Left cardiac atrium (tissue), 4 donors: ENCODE measurements at places on chromosomes 11 and 22.

GRCh38 chr22:23144932-23145877 lies at the start of gene RAB36:
TSS of gene RAB36 (plus strand) at chr22:23145477. CDS start at chr22:23146617, 1,140 bp downstream.
- peak; percentile 99 for DNase-seq

DNA sequence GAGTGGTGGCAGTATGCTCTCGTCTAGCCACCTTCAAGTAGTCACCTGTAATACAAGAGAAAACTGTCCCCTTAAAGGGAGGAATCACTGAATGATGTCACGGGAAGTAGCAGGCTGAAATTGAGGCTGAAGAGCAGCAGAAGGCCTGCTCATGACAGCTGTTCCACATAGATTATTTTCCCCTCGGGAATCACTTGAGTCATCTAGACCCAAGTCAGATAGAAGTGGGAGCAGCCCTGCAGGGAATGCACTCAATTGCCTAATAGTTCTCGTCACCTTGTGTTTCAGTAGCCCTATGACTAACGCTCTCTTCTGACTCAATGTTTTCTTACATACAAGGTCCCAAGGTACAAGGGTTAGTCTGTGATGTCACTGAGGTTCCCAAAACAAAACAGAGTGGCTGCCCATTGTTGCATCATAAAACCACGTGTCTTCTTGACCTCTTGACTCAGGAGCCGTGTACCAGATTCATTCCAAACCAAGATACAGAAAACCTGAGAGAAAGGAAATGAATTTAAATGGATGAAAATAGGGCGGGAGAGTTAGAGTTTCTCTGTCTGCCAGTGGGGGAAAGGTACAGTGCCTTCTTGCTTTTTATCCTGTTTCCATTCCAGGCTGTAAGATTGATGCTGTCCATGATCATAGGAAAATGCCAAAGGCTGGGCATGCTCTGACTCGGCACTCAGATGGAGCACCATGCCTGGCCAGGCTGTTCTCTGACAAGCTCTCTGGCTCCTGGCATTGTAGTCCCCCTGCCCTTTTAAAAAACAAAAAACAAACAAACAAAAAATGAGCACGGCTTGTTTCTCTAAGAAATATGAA lies 21.6 kb upstream of the C11orf96 start:
- peak; percentile 66 for DNase-seq

DNA sequence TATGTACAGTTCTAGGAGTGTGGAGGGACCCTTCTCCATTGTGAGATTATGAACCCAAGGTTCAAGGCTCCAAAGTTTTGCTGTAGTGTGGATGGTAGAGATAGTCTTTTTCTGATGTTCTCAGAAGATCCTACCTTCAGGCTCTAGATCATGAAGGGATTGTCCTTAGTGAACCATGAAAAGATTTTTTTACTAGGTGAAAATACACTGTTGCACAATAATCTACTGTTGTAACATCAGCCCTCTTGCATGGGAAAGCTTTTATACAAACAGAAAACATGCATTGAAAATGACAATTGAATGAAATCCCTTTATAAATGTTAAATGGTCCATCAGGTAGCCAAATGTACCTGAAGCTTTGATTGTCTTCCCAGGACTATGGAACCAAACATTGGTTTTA lies 177.8 kb downstream of the FAM76B start:
- DNase-seq, result no peak

GRCh38 chr11:47001781-47002181 lies 65.2 kb downstream of the CSTPP1 start:
- no peak for DNase-seq

GRCh38 chr11:61484541-61484940 lies 24.0 kb upstream of the LRRC10B start:
- DNase-seq, result no peak

DNA sequence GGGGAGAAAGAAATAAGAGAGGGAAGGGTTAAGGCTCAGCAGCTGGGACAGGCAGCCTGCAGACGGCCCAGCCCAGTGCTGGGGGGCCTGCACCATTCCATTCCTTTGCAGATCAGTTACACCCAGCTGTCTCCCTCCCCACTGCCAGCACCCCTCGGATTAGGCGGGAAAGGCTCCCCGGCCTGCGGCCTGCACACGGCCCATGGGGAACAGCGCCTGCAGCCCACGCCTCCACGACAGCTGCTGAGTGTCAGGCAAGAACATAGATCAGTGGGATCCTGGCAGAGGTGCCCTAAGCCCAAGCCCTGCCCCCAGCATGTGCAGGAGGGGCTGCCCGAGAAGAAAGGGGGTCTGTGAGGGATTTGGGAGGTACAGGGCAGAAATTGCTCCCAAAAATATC lies 65.8 kb upstream of the MYOD1 start:
- no peak for DNase-seq

DNA sequence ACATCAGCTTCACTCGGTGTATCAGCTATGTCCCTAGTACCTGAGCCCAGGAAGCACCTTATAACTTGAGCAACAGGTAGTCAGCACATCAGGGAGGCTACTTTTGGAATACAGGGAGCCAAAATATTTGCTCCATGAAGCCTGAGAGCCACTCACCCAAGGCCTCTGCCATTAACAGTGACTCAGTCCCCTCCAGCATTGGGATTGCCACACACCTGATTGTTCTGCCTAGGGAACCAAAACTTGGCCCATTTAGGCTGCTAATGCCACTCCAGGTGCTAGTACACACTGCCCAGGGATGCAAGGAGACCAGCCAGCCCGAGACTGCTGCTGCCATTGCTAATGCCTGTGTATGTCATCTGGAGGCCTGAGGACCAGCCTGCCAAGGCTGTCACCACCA lies 773.6 kb upstream of the TENM4 start:
- no peak for DNase-seq

DNA sequence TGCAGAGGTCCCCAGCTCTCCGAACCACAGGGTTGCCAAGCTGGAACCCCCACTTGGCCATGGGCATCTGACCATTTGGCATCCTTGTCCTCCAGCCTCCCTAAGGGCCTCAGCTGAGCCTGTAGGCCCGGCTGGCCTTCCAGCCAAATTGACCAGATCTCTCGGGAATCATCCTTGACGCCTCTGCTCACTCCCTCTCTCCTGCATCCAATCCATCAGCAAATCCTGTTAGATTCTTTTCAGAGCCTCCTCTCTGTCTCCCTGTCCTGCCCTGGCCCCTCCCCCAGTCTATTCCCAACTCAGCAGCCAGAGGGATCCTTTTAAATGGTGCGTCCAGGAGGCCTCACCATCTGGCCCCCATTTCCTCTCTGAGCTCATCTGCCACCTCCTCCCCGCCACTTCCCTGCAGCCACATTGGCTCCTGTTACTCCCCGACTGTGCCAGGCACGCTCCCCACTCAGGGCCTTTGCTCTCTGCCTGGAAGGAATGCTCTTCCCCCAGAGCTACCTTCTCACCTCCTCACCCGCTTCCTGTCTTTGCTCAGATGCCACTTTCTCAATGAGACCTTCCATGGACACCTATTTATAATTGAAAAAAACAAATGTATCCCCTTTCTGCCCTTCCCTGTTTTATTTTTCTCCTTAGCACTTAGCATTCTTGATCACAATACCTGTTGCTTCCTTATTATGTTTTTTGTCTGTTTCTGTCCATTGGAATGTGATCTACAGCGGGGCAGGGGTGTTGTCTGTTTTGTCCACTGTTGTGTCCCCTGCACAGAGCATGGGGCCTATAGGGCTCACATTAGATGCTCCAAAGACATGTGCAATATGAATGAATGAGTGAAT lies 78.1 kb downstream of the NFAM1 start:
- DNase-seq, result no peak

DNA sequence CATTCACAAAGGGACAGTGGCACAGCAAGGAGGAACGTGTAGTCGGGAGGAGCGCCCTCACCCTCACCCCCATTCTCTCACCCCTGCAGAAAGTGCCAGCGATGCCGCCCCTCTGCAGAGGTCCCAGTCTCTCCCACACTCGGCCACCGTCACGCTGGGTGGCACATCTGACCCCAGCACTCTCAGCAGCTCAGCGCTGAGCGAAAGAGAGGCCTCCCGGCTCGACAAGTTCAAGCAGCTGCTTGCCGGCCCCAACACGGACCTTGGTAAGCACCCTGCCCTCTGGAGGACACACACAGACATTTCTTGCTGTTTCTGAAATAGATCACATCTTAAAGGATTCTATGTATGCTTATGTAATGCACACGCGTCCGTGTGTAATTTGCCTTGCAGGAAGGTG lies 34.9 kb downstream of the TBC1D22A start:
- DNase-seq, result no peak

- DNase-seq, result no peak
Measured at GRCh38 chr11:118006153-118006534, 19.9 kb downstream of the IL10RA start.

- peak; percentile 9 for DNase-seq
Measured at GRCh38 chr11:2742201-2742600, 42.4 kb upstream of the KCNQ1OT1 start.

DNA sequence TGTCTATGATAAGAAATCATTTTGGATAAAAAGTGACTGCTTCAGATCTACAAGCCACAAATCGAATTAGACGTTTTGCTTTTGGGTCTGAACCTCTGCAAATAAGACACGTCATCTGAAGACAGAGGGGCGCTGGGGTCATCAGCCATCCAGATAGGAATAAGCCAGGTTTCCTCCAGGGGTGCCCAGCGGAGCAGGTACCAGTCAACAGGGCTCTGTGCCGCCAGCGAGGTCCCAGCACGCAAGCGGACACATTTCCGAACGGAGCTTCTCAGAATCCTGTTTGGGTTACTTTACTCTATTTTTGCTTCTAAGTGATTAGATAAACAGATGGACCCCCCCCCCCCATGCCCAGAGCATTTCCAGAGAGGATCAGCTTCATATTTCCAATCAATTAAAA lies 873.8 kb downstream of the BRD1 start:
- no peak for DNase-seq

DNA sequence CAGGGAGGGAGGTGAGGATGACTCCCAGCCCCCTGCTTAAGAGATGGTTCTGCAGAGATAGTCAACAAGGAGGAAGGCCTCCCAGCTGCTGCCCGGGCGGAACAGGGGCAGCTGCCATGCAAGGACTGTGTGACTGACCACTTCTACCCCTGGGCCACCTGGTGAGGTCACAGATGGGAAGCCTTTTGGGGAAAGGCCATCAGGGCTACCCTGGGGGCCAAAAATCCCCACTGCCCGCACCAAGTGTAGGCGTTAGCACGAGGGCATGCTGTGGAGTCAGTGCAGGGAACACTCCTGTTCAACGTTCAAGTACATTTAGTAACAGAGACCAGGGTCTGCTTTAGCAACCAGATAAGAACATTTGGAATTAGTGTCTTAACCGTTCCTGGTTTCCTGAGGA lies 372.9 kb downstream of the BRD1 start:
- no peak for DNase-seq

DNA sequence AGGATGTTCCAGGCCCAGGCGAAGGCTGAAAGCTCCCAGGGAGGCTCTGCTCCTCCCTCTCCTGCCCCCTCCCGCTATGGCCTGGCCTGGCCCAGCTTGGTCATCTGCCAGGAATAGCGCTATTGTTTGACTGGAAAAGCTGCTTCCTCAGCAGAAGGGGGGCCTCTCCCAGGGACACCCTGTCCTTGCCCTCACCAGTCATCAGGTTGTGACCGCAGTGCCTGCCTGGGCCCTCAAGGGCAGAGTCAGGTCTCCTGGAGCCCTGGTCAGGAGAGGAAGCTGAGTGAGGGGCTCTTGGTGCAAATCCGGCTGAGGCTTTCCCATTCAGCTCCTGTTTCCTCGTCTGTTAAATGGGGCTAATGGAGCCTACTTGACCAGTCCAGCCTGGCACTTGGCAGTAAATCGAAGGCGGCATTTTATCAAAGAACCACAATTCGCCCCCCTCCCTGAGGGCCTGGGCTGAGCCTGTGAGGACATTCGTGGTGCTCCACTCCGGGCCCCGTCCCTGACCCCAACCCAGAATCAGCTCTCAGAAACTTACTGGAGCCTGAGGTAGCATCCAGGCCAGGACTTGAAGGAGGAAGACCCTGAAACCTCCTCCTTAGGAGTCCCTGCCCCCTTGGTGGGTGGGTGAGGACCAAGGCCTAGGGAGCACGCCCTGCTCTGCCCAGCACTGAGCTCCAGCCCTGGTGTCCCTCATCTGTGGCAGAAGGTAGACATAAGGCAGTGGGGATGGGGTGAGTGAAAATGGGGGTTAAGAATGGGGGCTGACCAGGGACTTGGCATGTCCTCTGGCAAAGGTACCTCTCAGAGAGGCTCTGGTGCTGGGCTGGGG lies 2.0 kb upstream of the CASTOR1 start:
- DNase-seq, result peak; percentile 91

GRCh38 chr11:3021125-3021524 lies 29.0 kb upstream of the NAP1L4 start:
- DNase-seq, result no peak

- DNase-seq, result peak; percentile 52
Measured at GRCh38 chr22:17969701-17970113, 54.7 kb downstream of the MICAL3 start.

- no peak for DNase-seq
Measured at GRCh38 chr22:45838305-45838887, 138.6 kb downstream of the WNT7B start.

DNA sequence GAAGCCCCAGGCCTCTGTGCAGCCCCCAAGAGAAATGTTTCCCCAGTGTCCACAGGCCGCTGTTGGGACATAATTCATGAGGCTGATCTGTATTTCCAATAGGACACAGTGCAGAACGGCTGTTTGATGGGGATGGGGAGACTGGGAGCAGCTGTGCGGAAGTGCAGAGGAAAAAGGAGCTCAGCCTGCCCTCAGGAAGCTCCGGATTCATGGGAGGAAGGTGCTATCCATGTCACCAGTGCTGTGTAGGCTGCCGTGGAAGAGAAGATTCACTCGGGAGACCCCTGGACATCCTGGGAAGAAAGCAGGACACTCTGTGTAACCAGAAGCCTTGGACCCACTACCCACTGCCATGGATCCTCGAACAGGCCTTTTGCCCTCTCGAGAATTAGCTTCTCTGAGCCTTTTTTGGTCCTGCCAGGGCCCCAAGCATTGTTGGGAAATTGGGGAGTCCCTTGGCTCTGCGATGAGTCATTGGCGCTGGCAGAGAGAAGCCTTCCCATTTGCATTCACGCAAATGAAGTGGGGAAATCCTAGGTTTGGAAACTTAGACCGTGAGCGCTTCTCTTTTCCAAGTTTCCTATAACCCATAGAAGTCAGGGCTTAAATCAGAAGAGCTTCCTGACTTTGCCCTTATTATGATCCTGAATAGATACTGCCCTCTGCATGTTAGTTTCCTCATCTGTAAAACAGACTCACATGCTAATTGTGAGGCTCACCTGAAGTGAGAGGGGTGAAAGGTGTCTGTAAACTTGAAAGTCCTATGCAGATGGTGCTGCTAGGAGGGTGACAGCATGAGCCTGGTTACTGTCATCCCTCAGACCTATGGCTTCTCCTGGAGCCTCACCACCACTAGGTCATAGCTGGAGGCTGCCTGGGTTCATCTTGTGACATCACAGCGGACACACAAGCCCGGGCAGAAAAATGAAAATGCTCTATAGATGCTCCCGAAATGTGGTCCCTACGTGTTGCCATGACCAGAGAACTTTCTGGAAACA lies 229.2 kb upstream of the B3GAT1 start:
- no peak for DNase-seq

DNA sequence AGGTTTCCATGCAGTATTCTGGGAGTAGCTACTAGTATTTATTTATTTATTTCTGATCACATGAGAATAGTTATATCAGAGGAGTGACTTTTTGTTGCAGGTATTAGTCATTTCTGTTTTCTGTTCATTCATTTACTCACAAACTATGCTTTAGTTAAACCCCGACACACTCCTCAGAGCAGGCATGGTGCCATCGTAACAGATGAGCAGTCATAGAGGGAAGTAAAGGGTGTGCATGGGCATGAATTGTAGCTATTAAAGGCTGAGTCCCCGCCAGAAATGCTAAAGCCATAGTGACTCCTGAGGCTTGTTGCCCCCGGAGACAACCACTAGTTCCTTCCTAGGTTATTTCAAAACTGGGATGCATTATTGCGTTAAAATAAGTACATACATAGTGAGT lies 10.6 kb downstream of the JHY start:
- no peak for DNase-seq
